ENCODE measurements at places on chromosomes 7 and 10.

GRCh38 chr7:77427996-77428603 is 12.0 kb upstream of the GSAP start:
- no peak for DNase-seq

DNA sequence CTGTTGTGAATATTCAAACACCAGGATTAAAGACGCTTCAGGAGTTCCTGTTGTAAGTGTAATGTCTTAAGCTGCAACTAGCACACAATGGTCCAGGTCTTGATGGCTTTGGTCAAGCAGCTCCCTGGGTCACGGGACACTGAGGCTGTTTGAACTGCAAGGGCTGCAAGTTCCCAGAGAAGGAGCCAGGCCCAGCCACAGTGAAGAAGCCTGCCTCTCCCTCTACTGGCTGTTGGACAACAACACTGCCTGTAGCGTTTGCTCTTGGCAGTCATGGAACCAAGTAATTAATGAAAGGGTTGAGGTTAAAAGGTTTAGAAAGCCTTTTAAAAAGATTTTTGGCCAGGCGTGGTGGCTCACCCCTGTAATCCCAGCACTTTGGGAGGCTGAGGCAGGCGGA is 31.9 kb upstream of the GUSB start:
- no peak for DNase-seq

DNA sequence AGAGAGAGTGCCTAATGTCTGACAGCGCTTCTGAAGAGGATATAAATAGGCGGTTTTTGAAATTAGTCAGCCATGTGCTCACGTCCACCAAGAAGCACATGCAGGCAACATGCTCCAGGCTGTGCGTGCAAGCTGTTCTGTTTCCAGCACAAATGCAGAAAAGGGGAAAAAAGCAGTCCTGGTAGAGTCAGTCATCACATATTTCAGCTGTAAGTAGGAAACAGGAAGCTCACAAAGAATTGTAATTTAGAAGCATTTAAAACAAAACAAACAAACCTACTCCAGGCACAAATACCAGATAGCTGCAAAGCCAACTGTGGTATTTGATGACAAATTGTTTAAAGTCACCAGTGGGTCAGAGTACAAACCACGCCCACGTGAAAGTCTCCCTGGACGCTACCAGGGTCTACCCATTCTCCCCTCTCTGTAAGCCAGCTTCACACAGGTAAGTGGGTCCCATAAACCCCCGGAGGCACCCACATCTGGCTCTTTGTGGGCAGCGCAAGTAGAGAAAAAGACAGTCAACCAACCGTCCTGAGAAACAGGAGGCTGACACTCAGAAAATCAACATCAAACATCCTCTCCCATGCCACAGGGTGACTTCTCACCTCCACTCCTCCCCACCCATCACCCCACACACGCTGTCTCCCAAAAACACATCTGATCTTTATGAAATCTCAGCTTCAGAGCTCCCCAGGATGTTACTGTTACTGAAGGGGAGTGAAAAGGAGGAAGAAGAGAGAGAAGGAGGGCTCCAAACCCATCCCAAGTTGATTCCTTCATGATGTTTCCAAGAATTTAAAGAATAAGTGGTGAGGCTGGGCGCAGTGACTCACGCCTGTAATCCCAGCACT is 186.4 kb downstream of the FAM107B start:
- DNase-seq: peak; percentile 56

DNA sequence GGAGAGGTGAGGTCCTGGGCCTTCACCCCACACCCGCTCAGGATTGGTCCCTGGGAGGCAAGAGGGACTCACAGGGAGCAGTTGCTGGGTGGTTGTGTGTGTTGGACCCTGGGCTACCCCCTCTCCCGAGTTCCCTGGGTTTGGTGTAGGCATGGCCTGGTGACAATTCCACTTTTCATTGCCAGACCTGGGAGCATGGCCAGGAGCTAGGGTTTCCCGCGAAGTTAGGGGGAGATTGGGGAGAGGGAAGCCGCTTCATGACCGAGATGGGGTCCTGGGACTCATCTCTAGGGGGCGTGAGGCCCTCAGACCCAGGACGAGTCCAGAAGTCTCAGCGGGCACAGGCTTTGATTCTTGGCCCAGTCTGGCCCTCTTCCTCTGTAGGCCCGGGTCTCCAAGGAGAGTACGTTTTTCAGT is 606 bp downstream of the PALD1 start:
- DNase-seq: no peak

GRCh38 chr7:99380032-99380822 is 5.7 kb downstream of the ARPC1B start:
- peak; percentile 33 for DNase-seq

GRCh38 chr7:153103202-153103601 is 343.6 kb downstream of the ACTR3B start:
- DNase-seq: no peak

DNA sequence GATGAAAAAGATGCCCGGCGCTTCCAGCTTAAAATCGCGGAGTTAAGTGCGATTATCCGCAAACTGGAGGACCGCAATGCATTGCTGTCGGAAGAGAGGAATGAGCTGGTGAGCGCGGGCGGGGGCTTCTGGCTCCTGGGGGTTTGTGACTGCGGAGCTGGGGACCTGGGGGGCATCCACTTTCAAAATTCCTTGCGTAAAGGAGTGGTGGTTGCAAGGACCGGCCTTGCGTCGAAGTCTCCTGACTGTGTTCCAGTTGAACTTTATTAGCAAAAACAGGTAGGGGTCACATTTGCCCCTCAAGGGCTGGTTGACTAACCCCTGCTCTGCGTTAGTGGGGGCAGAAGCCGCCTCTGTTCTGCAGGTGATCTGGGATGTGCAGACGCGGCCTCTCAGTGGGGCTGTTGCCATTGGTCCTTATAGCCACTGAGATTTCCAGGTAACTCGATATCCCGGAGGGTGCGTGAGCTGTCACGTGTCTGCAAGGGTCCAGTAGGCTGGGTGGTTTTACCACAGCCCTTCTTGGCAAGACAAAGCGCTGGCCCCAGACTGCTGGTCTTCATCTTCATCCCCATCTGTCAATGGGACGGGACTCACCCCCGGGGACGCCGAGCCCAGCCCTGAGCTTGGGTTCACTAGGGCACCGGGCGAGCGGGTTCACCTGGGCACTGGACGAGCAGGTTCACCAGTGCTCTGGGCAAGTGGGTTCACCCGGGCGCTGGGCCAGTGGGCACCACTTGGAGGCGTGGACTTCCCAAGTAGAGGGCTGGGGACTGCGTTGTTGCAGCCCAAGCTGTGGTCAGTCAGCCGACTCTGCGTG is 51.5 kb upstream of the DPYSL4 start:
- no peak for DNase-seq

- no peak for DNase-seq
Measured at GRCh38 chr7:30080818-30081217, 52.6 kb downstream of the PLEKHA8 start.

- DNase-seq: no peak
Measured at GRCh38 chr7:22220941-22221340, 136.0 kb downstream of the RAPGEF5 start.

GRCh38 chr7:123719197-123719721 is 29.5 kb downstream of the WASL start:
- DNase-seq: no peak

All from activated CD4-positive, alpha-beta T cell treated with anti-CD3 and anti-CD28 coated beads for 4 hours (primary cell).